Pancreas (tissue), 10 donors: ENCODE measurements at places on chromosomes 2 and 18. TPM values are rescaled to one million over a fixed set of nuclear protein-coding genes. Genes with fewer than 3 reads are reported as not detected.

CCDC121 gene
- total RNA-seq = 1.6 TPM

DCDC2C gene
- not detected for total RNA-seq

CCBE1 gene
- 0.79 TPM for total RNA-seq

ANKRD30B gene
- total RNA-seq = not detected

CREG2 gene
- total RNA-seq = 0.12 TPM

DNA sequence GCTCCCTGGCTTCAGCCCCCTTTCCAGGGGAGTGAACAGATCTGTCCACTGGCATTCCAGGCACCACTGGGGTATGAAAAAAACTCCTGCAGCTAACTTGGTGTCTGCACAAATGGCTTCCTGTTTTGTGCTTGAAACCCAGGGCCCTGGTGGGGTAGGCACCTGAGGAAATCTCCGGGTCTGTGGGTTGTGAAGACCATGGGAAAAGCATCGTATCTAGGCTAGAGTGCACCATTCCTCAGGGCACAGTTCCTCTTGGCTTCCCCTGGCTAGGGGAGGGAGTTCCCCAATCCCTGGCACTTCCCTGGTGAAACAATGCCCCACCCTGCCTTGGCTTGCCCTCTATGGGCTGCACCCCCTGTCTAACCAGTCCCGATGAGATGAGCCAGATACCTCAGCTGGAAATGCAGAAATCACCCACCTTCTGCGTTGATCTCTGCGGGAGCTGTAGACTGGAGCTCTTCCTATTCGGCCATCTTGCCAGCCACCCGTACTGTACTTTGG is 34.1 kb downstream of the TFPI start:
- H3K4me3 ChIP-seq = no peak overlapping the region
- H3K27me3 ChIP-seq = no peaks in the 10 kb centered on the region
- no peak overlapping the region for H3K27ac ChIP-seq
- no peaks in the 10 kb centered on the region for H3K4me1 ChIP-seq
- H3K36me3 ChIP-seq = no peaks in the 10 kb centered on the region

DNA sequence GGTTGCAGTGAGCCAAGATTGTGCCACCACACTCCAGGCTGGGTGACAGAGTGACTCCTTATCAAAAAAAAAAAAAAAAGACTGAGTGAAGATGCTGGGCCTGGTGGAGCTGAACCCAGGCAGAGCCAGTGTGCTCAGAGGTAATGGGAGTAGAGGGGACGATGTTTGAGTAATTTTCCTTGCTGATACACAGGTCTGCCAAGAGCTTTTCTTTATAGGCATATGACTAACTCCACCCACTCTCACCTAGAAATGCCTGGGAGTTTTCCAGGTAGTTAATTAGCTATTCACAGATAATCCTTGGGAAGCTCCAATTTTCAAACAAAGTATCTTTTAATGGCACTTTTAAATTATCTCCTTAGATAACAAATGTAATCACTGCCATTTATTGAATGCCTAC is 33.4 kb upstream of the ACSL3 start:
- H3K4me3 ChIP-seq = no peak overlapping the region
- DNase-seq = no peak
- H3K4me1 ChIP-seq = no peaks in the 10 kb centered on the region
- H3K27me3 ChIP-seq = no peaks in the 10 kb centered on the region
- H3K36me3 ChIP-seq = no peaks in the 10 kb centered on the region

DNA sequence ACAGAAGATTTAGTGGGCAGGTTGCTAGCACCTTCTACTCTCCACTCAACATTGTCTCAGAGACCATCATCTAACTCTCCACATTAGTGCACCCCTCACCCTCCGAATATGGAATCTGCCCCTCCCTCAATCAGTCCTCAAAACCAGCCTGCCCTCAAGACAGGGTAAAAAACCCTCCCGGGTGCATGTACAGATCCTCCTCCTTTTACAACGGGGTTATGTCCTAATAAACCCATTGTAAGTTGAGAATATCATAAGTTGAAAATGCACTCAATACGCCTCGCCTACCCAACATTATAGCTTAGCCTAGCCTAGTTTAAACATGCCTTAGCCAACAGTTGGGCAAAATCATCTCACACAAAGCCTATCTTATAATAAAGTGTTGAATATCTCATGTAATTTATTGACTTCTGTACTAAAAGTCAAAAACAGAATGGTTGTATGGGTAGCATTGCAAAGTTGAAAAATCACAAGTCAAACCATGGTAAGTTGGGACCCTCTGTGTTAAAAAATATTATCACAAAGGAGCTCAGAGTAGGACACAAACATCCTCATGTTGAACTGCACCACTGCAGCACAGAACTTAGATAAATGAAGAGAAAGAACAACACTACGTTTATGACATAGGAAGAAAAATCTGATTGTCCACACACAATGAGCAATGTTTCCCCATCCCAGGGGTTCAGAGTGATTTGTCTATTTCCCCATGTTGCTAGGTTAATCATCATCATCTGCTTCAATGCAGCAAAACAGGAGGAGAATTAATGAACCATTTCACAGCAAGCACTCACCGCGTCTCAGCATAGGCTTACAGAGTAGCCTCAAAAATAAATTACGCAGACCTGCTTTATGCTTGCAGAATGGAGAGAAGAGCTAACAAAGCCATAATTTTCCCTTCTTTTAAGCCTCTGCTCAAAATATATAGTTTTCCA is 184.1 kb upstream of the ARL4C start:
- H3K27ac ChIP-seq = no peak overlapping the region
- no peak for DNase-seq
- H3K4me3 ChIP-seq = no peak overlapping the region
- H3K27me3 ChIP-seq = no peaks in the 10 kb centered on the region

- no peak for DNase-seq
- H3K4me1 ChIP-seq = peaks cover 3% of the 10 kb centered on the region
- no peaks in the 10 kb centered on the region for H3K36me3 ChIP-seq
- no peak overlapping the region for H3K4me3 ChIP-seq
- no peaks in the 10 kb centered on the region for H3K27me3 ChIP-seq
Measured at GRCh38 chr2:64625299-64626145, 28.2 kb downstream of the SERTAD2 start.

DNA sequence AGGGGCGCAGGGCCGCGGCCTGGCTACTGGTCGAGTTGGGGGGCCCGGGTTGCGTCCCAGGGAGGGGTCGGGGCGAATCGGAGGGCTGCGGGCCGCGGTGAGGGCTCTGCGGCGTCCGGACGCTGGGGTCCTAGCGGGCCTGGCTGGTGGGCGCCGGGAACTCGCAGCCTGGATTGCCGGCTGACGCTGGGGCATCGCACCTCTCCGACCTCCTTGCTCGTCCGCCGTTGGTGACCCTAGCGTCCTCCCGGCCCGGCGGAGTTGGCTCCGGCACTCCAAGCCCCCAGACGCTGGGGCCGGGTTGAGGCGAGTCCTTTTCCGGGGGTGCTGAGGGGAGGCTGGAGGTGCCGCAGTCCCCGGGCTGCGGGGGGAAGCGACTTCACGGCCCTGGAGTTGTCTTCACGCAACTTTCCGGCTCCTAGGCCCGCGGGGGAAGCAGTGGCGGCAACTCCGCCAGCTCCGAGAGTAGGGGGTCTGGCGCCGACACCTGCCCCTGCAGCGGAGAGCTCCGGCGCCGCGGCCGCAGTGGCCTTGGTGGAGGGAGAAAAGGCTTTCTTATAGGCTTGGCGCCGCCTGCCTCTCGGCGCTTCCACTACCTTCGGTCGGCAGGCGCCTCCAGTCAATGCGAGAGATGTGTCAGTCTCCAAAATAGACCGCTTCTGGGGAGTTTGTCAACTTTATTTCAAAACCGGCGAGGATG is 70.3 kb downstream of the HAUS1 start:
- peaks cover 12% of the 10 kb centered on the region for H3K4me1 ChIP-seq
- no peaks in the 10 kb centered on the region for H3K27me3 ChIP-seq
- DNase-seq = peak; percentile 80
- no peaks in the 10 kb centered on the region for H3K36me3 ChIP-seq
- H3K4me3 ChIP-seq = peak overlapping the region; percentile 98
- peak overlapping the region; percentile 82 for H3K27ac ChIP-seq

GRCh38 chr2:77633601-77634000 is 111.4 kb upstream of the LRRTM4 start:
- no peaks in the 10 kb centered on the region for H3K4me1 ChIP-seq
- H3K27ac ChIP-seq = no peak overlapping the region
- H3K4me3 ChIP-seq = no peak overlapping the region
- H3K36me3 ChIP-seq = no peaks in the 10 kb centered on the region

DNA sequence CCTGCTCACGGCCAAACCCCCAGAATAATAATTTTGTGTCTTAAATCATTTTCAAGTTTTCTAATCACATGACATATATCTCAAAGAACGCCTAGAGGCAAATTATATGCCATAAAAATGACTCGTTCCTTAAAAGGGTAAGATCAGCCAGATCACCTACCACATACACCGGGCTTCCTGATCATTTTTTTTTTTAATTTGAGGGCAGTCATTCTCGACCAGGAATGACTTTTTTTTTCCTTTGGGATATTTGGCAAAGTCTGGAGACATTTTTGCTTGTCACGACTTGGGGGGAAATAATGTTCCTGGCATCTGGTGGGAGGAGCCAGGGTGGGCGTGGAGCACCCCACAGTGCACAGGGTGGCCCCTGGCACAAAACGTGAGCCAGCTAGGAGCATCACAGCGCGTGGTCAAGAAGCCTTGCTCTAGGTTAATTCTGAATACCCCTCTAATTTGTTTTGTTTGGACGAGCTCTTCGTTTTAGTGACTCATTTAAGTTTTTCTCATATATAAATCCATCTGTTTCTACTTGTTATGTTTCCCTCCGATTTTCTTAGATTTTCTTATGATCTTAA is 94.9 kb downstream of the TWIST2 start:
- no peaks in the 10 kb centered on the region for H3K36me3 ChIP-seq
- H3K27ac ChIP-seq = no peak overlapping the region
- DNase-seq = no peak
- no peaks in the 10 kb centered on the region for H3K27me3 ChIP-seq
- H3K4me3 ChIP-seq = no peak overlapping the region
